ENCODE measurements at places on chromosomes 6 and 20.

- no peak for DNase-seq
Measured at GRCh38 chr20:14478126-14478525, 140.7 kb upstream of the FLRT3 start.

DNA sequence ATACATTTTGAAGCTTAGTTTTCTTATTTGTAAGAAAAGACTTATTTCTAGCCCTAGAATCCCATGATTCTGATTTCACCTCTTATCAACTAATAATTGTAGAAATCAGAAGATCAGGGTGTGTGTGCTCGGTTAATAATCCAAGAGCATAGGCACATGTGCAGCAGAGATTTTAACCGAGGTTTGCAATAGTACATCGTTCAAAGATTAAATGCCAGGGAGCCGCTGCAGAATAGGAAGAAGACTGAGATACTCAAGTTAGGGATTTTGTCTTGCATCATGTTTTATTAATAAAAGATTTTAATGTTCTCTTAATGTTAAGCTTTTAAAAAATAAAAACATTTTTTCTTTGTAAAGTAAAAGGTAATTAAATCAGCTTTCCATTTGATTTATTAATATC is 6.9 kb downstream of the STX16 start:
- no peak for DNase-seq

DNA sequence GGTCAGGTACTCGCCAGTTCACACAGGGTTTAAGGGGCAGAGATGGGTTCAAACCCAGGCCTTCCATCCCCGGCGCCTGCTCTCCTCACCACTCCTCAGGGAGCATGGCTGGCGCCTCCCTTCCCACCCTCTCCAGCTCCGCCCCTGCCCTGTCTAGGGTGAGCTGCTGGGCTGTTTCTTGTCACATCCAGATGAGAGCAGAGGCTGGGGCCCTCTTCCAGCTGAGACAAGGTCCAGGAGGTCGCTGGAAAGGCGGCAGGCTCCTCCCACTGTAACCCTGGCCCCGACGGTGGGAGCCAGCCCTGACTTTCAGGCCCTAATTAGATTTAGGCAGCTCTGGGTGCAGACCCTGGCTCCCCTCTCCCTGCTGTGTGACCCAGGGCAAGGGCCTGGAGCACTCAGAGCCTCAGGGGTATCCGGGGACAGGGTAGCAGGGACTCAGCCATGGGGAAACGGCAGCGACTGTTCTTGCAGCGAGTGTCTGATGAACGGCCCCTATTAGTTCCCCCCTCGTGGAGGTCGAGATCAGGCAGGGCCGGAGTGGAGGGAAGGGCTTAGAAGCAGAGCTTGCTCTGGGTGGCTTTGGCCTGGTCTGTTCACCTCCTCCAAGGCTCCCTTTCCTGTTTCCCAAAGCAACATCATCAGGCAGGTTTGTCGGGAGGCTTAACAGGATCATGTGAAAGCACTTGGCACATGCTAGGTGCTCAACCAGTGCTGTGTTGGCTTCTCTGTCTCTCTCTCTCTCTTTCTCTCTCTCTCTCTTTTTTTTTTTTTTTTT is 33.4 kb downstream of the SNAI1 start:
- no peak for DNase-seq

- no peak for DNase-seq
Measured at GRCh38 chr20:34629342-34629741, 47.5 kb downstream of the PIGU start.

- DNase-seq: no peak
Measured at GRCh38 chr6:119090256-119090655, 11.8 kb upstream of the FAM184A start.

- DNase-seq: no peak
Measured at GRCh38 chr6:91634791-91635190, 1047.9 kb upstream of the MAP3K7 start.

DNA sequence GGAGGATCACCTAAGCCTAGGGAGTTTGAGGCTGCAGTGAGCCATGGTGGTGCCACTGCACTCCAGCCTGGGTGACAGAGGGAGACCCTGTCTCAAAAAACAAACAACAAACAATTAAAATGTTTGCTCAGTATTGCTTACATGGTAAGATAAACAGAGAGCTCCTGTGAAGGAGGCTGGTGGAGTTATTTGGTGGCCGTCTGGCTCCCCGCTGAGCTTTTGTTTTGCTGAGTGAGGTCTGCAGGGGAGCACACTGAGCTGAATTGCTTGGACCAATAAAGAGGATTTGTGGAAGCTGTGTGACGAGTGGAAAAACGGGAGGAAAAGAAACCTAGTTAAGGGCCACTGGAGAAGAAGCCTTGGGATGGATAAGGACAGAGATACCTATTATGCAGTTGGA is 41.1 kb upstream of the BMP6 start:
- no peak for DNase-seq
